Stimulated activated CD8-positive, alpha-beta memory T cell treated with anti-CD3 and anti-CD28 coated beads, Interleukin-7, amount 100 ng/mL, for 24 hours (primary cell): ENCODE measurements at places on chromosomes 12 and 14.

DNA sequence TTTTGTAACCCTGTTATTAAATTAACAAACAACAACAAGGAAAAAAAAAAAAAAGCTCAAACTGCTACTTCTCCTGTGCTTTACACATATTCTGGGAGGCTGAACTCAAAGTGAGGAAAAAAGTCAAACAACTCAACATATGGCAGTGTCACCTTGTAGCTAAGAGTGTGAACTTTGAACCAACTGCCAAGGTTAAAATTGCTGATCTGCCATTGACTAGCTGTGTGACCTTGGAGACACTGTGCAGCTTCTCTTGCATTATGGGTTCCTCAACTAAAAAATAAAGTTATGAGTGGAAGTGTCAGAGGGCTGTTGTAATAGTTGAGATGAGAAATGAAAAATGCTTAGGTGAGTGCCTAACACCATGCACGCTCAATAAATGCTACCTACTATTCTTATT lies 34.2 kb downstream of the STXBP6 start:
- no peak for DNase-seq

DNA sequence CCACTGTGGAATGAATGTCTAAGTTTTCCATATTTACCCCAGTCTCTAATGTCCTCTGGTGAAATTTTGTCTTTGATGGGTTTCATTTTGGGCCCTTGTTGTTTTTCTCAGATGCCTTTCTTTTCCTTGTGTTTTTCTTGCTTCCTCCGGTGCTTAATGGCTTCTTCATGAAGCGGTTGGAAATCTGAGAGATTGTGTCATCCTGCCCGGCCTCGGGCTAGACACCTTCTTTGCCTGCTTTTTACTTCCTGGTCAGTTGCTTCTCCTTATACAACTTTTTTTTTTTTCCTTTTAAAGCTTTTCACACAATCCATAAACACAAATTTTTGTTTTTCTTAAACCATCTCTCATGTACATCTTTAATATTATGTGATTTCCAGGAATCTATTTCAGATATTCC lies 7.1 kb downstream of the ETV6 start:
- DNase-seq = no peak

DNA sequence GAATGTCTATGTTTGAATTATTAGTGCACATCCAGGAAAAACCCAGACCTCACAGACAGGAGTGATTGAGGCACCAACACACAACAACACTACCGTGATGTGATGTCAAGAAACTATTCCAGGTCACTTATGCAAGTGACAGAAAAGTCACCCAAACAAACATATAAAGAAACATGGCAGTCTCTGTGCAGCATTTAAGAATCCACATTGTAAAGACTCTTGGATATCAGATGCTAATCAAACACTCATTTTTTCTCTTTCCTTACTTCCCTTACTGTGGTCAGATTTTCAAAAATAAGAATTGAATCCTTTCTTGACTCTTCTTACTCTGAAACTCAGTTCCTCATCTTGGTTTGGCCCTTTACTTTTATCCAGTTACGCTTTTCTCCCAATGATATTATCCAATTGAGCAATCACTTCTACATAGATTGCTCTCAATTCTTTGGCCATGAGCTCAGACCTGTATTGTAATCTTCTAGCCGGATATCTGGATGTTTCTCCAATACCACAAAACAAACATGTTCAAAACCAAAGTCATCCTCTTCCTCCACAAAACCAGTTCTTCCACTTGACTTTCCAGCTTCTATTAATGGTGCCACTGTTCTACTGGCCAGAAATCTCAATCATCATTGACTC lies 115.4 kb downstream of the DUSP6 start:
- no peak for DNase-seq

DNA sequence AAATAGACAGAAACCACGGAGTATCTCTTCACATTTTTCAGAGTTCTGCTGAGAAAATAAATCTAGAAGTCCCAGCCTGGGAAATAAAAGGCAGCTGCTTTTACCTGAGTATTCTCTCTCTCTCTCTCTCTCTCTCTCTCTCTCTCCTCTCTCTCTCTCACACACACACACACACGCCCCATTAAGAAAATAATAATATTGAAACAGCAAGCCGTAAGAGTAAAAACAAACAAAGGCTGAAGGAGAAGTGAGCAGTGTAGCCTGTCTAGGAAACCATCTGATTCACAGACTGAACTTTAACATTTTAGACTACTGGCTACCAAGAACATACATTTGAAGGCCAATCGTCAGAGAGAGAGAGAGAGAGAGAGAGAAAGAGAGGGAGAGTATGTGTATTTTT lies 8.4 kb downstream of the PTHLH start:
- no peak for DNase-seq

GRCh38 chr12:45638386-45638785 lies 91.1 kb upstream of the ARID2 start:
- no peak for DNase-seq

DNA sequence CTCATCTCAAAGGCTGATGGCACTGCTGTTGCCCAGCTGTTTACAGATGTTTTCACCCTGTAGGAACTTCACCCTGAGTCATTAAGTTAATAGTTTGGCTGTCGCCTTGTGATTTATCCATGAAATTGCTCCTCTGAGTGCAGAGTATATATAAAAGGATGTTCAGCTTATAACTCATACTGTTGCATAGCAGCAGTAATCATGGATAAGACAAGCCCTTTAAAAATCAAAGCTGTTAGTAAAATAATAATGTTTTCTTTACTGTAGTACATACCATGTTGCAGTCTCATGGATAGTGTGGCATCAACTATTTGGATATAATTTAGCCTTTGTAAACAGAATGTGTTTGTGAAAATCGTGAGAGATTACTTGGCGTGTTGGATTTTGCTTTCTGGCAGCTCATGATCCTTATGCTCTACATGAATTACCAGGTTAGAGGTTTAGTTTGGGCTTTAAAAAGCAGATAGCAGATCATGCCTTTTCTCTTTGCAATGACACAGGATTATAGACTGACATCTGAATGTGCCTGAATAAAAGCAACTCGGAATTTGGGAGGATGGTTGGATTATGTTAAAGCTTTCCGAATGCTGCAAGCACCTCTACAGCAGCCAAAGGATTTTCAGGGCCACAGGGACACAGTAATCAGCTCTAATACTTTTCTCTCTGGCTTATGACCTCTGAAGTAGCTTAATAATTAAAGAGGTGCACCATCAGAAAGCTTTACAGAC lies 279.7 kb upstream of the ATP2B1 start:
- DNase-seq = no peak

DNA sequence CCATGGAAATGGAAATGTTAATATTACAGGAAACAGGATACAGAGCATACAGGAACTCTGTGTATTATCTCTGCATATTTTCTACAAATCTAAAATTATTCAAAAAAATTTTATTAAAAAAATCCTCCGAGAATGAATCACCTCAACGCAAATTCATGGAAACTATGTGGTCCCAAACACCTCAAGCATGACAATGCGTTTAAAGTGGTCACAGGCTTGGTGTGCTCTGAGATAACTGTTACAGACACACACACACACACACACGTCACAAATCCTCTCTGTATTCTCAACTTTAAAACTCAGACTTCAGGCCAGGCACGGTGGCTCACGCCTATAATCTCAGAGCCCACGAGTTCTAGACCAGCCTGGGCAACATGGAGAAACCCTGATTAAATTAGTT lies 45.3 kb upstream of the MTERF2 start:
- no peak for DNase-seq

DNA sequence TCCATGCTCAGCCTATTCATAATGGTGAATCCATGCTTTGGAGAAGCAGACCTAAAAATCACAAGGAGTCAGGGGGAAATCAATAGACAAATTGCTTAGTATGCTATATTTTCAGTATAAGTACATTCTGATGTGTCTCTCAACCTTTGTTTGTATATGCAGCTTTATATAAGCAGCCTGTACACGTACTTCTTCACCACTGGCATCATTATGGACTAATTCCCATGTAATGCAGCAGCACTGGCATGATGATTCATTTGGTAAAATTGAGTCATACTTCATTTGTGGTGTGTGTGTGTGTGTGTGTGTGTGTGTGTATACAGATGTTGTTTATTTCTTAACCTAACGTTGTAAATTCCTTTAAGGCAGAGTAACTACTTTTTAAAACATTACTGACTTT lies 10.9 kb downstream of the DCP1B start:
- no peak for DNase-seq

GRCh38 chr12:27331291-27331926 lies 1.2 kb upstream of the BMAL2 start:
- no peak for DNase-seq

GRCh38 chr14:73833530-73834260 lies 17.9 kb upstream of the PTGR2 start:
- DNase-seq = no peak

DNA sequence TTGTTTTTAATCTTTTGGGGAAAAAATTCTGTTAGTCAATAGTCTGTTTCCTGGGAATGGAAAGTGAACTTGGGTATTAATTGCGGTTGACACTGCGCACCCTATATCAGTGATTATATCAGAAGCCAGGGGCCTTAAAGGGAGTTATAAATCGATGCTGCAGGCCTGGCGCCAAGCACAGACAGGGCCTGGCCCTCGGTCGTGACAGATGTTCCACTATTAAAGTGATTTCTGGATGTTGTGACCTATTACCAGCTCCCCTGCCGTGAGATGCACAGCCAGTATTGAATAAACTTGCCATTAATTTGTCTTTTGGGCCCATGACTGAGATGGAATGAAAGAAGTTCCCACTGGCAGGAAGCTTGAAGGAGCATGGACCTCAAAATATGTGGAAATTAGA lies 45.1 kb upstream of the KITLG start:
- DNase-seq = no peak

DNA sequence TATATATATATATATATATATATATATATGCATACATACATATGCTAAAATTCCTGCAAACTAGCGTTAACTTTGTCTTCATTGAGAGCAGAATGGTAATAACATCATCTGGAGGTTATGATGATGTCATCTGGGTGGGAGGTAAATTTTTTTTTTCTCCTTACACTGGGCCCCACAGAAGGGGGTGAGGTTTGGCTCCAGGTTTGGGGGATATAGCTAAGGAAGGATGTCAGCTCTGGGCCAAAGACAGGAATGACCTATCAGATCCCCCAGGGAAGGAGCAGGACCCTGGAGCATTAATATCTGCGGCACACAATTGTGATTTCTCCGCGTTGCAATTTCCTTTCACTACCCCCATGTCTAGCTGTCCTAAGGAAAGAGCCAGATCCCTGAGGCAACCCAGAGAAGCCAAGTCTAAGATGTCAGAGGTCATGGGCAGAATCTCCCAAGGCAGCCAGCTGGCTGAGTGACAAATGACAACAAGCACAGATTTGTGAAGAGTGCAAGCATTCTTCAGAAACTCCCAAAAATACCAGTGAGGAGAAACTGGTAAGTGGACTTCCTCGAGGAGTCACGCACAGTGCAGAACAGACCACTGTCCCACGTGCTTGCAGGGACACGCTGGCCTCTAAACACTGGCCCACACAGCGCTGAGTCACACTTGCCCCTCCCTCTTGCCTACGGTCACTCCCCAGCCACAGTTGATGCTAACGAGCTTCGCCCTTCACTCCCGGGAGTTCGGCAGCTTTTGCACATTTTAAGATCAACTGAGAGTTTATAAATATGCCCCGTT lies 9.9 kb downstream of the UBC start:
- no peak for DNase-seq

DNA sequence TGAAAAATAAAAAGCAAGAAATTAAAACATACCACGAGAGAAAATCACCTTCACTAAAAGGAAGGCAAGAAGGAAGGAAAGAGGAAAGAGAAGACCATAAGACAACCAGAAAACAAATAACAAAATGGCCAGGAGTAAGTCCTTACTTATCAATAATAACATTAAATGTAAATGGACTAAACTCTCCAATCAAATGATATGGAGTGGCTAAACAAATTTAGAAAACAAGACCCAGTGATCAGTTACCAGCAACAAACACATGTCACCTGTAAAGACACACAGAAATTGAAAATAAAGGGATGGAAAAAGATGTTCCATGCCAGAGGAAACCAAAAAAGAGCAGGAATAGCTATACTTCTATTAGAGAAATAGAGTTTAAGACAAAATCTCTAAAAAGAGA lies 85.0 kb upstream of the SLC38A4 start:
- no peak for DNase-seq

DNA sequence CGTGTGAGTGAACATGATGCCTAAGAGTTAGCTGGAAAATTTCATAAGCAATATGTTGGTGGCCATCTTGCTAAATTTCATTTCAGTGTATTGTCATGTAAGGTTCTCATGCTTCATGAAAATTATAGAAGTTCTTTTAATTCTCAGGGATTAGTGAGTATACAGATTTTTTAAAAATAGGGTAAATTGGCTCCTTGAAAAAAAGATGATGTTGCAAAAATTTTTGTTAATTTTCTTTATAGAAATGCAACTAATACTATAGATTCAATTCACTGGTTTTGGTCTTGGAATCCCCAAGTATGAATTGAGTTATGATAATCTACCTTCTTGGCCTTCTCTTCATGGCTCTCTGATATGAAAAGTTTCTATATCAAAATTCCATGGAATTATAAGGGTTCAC lies 75.4 kb downstream of the NTN4 start:
- no peak for DNase-seq

DNA sequence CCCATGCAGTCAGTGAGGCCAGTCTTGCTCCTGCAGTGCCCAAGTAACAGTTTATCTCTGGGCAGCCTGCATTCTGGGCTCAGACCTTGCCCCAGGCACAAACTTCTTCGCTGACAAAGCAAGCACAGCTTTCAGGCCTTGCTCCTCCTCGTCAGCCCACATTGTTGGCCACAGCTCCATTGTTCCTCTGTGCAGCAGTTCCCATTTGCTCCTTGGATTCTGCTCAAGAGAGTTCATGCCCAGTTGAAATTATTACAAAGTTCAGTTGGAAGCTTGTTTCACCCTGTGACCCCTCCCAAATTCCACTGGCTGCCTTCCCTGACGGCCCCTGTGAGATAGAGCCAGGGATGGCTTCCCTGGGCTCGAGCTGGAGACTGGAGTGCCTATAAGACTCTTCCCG lies 163.4 kb upstream of the DDHD1 start:
- no peak for DNase-seq

- no peak for DNase-seq
These were observed 381.1 kb downstream of the FLRT2 start for GRCh38 chr14:85911044-85911443.

DNA sequence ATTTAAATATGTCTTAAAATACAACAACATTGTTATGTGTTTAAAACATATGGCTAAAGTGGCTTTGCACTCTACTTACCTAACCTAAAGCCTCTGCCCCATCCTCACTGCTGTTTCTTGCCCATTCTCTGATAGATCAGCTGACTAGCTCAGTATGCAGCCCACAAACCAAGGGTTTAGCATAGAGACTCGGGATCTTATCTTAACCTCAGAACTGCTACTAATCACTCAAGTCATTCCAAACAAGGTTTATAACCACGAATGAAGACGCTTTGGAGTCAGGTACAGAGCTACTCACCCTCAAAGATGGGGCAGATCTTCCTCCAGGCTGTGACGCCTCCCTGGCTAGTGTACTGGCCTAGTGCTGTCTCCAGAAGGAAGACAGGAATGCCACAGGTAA lies 19.3 kb downstream of the SLC6A13 start:
- DNase-seq = no peak

- DNase-seq = no peak
These were observed 46.2 kb downstream of the ABCC9 start for GRCh38 chr12:21894792-21895595.

- no peak for DNase-seq
These were observed 74.3 kb upstream of the ST8SIA1 start for GRCh38 chr12:22408610-22409376.

GRCh38 chr12:117461732-117462131 lies 100.3 kb upstream of the NOS1 start:
- no peak for DNase-seq
